Activated naive CD8-positive, alpha-beta T cell treated with anti-CD3 and anti-CD28 coated beads, Interleukin-2, amount 10 ng/mL, durations not matched to agents 7 days and 5 days (primary cell): ENCODE measurements at places on chromosomes 7 and 10. TPM values are rescaled to one million over a fixed set of nuclear protein-coding genes. Genes with fewer than 3 reads are reported as not detected.

The HECW1 gene
- not detected for total RNA-seq

The FAM221A gene
- 6.2 TPM for total RNA-seq

The CRTAC1 gene
- total RNA-seq, result not detected

The METTL2B gene
- total RNA-seq, result 27.8 TPM
